ENCODE measurements at places on chromosomes 12 and 14.

DNA sequence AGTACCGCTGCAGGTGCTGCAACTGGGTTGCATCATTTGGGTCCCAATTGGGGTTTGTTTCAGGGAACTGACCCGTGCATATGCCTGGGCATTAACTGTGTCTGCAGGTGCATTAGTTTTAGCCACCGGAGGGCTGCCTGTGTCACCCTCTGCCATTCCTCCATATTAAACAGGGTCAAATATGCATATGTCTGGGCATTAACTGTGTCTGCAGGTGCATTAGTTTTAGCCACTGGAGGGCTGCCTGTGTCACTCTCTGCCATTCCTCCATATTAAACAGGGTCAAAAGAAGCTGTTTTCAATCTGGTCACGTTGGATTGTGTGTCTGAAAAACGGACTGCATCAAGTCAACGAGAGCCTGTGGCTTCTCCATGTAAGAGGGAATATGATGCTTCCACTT lies 1317.0 kb downstream of the TMEM121 start:
- DNase-seq = no peak

DNA sequence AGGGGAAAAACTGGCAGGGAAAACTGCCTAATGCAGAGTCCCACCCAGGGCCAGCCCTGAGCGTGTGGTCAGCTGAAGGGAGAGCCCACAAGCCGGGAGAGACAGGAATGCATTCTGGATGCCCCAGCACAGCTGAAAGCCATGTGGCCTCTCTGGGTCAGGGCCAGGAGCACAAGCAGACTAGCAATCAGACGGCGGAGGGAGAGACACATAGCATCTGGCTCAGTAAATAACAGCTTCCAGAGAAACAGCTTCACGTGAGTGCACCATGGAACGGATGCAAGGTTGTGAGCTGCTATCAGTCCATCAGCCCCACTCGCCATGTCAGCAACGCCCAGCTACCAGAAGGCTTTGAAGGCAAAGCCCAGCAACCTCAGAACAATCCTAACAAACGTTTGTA lies 28.2 kb upstream of the TMEM106C start:
- DNase-seq = no peak

DNA sequence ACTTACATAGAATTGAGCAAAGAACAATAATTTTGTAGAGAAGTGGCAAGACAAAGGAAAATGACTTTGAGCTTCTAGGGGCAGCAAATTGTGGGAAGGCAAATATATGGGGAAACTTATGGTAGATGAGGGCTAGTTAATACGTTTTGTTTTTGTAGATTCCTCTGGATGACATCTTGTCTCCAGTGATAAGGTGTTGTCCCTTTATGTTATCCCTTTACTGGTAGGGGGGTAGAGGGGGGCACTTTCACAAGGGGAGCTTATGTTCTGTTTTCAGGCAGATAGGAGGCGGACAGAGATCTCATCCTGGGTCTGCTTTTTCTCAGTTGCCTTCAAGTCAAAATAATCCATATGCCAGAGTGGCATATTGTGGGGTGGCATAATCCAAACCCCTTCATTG lies 106.5 kb upstream of the AMIGO2 start:
- no peak for DNase-seq

DNA sequence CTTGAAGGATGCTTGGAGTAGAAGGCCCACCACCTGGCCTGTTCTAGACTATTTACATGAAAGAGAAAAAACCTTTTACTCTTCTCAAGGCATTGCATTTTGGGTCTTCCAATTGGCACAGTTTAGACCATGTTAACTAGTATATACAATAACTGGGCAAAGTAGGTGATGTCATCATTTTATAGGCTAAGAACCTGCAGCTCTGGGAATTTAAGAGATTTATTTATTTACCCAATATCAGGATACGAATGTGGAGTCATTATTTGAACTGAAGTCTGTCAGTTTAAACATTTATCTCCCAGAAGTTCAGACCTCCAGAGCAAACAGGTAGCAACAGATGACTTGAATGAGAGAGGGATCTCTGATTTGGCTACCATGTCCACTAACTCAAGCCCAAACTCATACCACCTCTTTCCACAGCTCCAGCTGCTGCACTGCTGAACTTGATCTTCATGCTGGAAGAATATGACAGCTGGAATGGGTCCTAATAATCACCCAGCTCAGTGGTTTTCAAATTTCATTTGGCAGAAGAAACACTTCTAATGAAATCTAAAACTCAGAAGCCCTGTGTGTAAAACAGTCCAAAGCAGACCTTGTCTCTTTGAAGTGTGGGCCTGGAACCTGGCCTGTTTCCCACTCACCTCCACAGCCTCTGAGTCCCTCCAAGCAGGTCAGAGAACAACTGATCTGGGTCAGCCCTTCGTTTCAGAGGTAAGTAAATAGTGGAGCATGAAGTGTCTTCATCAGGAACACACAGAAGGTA lies 179.2 kb downstream of the EMP1 start:
- DNase-seq = no peak

DNA sequence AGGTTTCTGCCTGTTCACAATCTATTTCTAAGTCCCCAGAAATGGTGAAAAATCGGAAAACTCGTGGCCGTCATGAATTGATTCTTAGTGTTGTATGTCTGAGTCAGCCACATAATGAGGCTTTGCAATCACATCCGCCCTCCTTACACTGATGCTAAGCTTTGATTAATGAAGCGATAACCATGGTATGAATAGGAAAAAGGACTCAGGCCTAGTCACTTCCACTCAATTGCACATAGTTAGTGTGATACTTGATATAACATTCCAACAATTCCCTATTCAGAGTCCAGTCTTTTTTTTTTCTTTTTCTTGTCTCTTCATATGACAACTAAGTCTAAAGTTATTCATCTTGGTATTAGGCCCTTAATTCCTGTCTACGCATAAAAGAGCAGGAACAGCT lies 1231.0 kb downstream of the VRK1 start:
- DNase-seq = no peak
